ENCODE measurements at places on chromosomes 3 and 15.
A peak's percentile ranks its signal among the peaks of the same experiment; 100 is the strongest.

DNA sequence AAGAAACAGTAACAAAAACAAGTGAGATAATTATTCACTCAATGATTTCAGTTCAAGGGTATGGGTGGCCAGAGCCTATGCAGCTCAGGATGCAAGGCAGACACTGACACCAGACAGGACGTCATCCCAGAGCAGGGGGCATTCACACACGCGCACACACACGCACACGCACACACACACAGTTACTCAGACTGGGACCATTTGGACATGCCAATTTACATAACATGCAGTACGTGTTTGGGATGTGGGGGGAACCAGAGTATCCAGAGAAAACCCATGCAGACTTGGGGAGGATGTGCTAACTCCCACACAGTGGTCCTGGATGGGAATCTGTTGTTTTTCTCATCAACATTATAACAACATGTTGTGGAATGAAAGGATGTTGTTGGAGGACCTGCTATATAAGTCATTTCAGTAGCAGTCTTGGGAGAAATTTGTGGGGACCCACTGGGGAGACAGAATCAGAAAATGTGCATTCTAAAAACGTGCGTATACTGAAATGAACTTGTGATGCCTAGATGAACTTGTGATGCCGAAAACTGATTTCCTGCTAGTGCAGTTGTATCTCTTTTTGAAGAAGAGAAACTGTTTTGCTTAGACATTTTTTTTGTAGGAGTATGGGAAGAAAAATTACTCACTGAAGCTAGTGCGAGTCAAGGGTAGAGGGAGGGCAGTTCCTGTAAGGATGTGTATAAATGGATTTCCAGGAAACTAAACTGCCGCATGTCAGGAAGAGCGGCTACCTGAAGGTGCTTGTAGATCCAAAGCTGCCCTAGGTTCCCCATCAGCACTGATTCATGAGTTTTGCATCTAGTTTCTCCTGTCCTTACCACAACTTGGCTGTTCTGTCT lies 25.2 kb downstream of the CD200 start:
- no peak for DNase-seq

GRCh38 chr3:75049533-75049932 lies 435.1 kb upstream of the CNTN3 start:
- DNase-seq, result no peak

GRCh38 chr3:169348929-169349621 lies 314.4 kb downstream of the MECOM start:
- DNase-seq, result no peak

DNA sequence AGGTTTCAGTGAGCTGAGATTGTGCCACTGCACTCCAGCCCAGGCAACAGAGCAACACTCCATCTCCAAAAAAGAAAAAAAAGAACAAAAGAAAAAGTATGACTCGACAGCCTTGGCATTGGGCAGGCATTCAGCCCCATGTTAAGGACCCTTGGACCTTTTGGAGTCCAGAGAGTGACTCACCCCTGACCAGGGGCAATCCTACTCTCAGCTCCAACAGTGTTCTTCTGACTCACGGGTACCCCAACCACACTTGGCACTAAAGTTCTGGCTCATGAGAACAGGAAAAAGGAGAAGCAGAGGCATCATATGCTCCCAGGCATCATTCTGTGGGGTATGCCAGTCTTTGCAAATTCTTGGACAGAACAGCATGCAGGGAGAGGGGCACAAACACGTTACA lies 252.4 kb upstream of the HES1 start:
- DNase-seq, result no peak

- peak; percentile 79 for DNase-seq
Observed at GRCh38 chr3:13657660-13658435, 108.9 kb downstream of the FBLN2 start.

DNA sequence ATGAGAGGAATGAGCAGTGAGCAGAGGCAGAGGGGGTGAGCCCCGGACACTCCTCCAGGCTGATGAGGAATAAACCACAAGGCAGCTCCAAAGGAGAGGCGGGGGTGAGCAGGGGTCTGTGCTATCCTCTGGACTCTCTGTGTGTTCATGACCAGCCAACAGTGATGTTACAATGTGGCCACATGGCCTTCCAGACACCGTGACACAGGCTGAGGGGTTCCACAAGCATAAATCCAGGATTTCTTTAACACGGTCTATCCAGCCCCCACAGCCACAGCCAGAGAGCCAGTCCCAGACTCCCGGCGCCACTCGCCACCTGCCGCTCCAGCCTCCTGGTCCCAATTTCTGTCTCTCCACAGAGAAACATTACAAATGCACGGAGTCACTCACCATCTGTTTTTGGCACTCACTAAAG lies 24.4 kb downstream of the XXYLT1 start:
- peak; percentile 29 for DNase-seq

- DNase-seq, result no peak
Observed at GRCh38 chr3:113662824-113663223, 33.6 kb downstream of the USF3 start.

DNA sequence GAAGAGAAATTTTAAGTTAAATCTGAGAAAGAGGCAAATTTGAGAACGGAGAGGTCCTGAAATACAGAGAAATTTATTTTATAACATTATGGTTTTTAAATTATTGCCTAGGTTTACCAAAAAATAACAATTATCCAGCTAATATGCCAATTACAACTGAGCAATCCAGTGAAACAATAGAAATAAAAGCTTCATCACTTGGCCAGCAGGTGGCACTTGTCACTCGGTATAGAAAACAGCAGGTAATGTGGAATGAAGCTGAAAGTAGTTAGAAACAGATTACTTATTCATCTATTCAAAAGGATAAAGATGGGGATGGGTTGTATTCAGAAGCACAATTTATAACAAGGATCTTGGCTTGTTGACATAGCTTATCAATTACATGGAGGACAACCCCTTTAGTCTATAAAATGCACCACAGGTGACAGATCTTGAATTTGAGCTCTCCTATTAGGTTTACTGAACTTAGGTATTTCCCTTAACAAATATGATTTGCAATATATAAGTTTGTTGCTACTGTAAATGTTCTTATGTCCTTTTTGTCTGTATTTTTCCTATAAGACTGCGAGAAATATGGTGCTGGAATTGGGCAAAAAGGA lies 70.1 kb upstream of the GUCA1C start:
- peak; percentile 42 for DNase-seq

DNA sequence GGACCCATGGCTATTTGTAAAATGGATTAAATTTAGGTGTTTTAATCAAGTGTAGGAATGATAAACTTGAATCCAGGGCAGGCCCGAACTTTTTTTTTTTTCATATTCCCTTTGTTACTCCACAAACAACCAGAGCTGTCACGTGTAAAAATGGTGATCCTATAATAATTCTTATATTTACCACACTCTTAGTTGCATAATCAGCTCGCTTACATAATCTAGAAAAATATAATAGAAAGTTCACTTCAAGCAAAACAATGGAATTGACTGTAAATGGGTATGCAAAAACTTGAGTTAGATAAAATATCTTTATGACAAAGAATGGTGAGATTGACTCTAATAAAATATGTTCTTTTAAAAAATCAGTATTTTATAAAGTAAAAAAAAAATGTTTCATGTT lies 2.1 kb upstream of the PAQR9 start:
- no peak for DNase-seq

DNA sequence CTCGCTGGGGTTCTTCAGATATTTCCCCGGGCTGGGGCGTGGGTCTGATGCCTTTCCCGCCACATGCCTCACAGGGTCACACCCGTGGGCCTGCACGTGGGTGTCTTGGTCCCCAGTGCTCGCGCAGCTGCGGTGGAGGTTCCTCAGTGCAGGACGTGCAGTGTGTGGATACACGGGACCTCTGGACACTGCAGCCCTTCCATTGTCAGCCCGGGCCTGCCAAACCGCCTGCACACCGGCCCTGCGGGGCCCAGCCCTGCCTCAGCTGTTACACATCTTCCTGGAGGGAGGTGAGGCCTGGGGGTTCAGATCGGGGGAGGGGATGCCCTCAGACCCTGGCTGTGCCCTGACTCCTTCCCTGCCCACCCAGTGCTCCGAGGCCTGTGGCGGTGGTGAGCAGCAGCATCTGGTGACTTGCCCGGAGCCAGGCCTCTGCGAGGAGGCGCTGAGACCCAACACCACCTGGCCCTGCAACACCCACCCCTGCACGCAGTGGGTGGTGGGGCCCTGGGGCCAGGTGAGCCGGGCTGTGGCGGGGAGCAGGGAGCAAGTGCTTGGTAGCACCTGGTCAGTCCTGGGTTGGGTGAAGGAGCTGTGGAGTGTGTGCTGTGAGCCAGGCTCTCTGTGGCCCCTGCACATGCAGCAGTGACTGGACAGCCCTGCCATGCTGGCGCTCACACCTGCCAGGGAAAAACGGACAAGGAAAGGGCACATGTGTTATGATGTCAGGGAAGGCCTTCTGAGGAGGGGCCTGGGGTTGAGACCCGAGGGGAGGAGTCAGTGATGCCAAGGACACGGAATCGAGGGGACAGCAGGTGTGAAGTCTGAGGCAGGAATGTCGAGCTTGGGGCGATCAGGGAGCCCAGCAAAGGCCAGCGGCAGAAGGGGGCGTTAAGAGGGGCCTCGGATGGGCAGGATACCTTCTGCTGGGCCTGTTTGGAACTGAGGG lies 88.9 kb downstream of the TBC1D2B start:
- DNase-seq, result no peak

GRCh38 chr3:135650309-135650708 lies 315.2 kb upstream of the PPP2R3A start:
- DNase-seq, result no peak
